ENCODE measurements at places on chromosomes 7 and 10.

- DNase-seq, result peak; percentile 94
These were observed at the start of gene ZFAND4 for GRCh38 chr10:45672181-45673073. ZFAND4 (minus strand) TSS chr10:45672772; CDS start chr10:45663725, 9,047 bp downstream.

DNA sequence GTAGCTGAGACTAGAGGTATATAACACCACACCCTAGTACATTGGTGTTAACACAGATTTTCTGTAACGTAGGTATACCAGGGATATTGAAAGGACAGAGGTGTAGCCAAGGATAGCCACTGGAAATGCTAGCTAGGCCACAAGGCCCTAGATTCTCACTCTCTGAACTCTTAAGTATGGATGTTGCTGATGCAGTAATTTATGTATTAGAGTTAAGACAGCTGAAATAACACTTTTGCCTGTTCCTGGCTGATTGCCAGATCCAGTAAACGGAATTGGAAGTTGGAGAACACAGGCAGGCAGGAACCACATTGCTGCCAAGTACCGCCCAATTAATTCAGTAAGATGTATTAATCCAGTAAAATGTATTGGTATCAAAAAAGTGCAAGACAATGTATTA, 1.8 kb downstream of the CALU start:
- DNase-seq, result no peak

DNA sequence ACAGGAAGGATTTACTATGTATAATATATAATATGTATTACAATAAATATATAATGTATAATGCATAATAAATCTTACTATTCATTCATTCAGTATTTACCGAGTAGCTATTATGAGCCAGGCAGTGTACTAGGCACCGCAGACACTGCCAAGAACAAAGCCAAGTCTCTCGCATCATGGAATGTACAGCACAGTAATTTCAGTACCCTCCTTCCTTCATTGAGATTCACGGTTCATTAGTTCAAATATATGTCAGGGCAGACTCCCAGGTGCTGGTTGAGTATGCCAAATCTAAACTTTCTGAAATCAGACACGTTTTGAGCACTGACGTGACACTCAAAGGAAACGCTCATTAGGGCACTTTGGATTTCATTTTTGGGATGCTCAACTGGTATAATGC, 9.1 kb downstream of the USP6NL start:
- no peak for DNase-seq

- DNase-seq, result no peak
These were observed 5.1 kb upstream of the ADAMTS14 start for GRCh38 chr10:70666960-70667798.

DNA sequence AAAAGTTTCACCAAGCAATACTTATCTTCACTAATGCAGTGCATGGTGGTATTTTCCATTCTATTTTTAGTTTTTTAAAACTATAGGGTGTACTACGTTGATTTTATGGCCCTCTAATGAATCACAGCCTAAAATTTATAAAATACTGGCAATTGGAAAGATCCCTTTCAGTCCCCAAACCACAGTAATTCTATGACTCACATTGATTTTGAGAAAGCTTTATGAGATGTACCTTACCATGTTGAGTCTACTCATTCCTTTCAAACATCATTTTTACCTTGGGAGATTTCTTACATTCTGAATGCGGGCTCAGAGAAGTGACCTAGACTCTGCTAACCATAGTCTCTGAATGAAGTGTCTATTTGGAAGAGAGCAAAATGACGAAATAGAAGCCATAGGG, 141.6 kb downstream of the GPR85 start:
- DNase-seq, result no peak

- DNase-seq, result no peak
These were observed 1249.6 kb downstream of the XPNPEP1 start for GRCh38 chr10:108673741-108674140.

GRCh38 chr7:105003275-105003674, 10.7 kb upstream of the KMT2E start:
- peak; percentile 78 for DNase-seq

Measured in brain microvascular endothelial cell (primary cell).